Activated effector memory CD4-positive, alpha-beta T cell treated with Interleukin-2 at 50 U/mL for 16 hours (primary cell): ENCODE measurements at places on chromosomes 11 and 22.

DNA sequence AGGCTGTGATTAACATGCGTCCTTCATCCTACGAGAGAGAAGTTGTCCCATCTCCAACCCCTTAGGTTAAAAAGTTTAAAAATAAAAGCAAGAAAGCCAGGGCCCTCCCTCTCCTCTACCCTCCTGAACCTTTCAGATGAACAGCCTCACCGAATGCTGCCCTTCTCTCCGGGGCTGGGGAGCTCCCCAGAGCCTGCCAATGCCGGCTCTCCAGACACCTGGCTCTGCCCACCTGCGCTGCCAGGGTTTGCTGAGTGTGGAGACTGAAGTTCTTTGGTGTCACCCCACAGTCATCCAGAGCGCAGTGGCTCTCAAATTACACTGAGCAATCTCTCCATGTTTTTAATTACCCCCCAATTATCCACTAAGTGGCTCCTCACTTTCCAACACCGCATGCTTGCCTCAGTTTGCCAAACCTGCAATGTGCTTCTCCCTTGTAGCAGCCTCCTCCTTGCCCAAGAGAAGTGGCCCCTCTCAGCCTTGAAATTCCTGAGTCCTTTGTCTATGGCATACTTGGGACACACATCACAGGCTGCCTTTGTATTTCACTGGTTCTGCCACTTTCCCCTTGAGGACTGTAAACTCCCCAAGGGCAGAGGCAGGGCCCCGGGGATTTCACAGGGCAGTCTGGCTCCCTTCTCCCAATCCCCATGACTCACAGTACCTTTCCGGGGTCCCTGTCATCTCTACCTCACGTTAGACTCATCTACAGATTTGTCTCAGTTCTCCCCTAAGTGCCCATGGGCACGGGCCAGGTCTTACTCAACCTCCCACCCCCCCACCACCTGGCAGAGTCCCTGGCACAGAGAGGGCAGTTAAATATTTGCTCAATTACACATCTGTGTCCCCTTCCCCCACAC lies 2.0 kb downstream of the MYH9 start:
- DNase-seq, result no peak

GRCh38 chr11:19921976-19922688 lies 209.5 kb downstream of the NAV2 start:
- no peak for DNase-seq

GRCh38 chr11:79342236-79342635 lies 98.6 kb downstream of the TENM4 start:
- DNase-seq, result no peak

DNA sequence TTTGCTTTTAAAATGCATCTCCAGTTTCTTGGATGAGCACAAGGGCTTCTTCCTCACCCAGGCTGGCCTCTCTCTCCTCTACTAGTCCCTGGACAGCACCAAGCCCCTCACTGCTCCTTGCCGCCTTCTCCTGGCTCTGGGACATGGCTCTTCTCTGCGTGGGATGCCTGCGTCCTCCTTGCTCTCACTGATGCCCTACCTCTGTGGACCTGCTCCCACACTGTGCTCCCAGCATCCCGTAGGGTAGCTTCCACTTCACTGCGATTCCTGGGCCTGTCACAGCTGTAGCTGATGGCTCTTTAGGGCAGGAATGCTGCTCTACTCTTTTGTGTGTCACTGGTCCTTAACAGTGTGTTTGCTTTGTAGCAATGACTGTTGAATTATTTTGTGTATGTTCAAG lies 136.3 kb downstream of the SNX19 start:
- DNase-seq, result no peak

- no peak for DNase-seq
Observed at GRCh38 chr11:120869097-120869496, 154.8 kb upstream of the TBCEL start.

- no peak for DNase-seq
Observed at GRCh38 chr22:30044369-30044768, 35.9 kb upstream of the HORMAD2 start.

DNA sequence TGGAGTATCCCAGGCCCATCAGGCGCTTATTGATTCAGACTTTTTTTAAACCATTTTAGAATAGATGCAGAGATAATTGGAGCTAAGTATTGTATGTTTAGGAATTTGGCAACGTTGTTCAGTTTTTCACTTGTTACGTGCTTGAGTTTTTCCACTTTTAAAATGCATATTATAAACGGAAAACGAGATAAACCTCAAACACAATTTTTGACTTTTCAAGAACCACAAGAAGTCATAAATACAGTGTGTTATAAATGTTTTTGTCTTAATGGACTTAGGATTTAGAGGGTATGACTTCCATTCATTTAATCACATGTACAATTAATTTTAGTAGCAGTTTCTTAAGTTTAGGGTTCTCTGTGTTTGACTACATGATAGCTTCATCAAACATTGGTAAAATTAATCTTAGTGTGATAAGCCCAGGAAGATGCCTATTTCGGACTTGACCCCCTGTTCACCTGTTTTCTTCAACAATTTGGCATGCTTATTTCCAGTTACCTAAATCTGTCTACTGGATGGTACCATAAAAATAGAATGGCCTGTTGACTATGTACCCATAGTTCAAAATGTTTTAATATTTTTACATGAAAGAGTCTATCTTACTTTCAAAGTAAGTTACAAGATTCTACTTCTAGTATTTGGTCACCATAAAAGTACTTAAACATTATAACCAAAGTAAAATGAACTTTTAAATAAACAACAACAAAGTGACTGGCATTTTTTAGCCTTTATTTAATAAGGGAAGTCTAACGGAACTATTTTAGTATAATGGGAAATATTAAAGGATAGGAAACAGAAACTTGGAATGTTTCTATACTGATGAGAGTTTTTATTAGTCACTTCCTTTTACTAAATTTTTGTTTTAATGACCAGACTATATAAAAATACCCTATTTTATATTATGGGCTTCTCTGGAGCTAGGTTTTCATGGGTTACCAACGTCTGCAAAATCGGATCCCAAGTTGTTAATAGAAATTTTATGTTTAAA lies 1.4 kb downstream of the ZC3H12C start:
- DNase-seq, result no peak

- DNase-seq, result no peak
Observed at GRCh38 chr11:127559978-127560377, 559.4 kb upstream of the KIRREL3 start.

- DNase-seq, result no peak
Observed at GRCh38 chr11:20015529-20016427, 144.5 kb downstream of the DBX1 start.

- DNase-seq, result no peak
Observed at GRCh38 chr11:68036141-68036716, 2.6 kb upstream of the TCIRG1 start.

- no peak for DNase-seq
Observed at GRCh38 chr22:46962406-46962805, 200.0 kb downstream of the TBC1D22A start.

DNA sequence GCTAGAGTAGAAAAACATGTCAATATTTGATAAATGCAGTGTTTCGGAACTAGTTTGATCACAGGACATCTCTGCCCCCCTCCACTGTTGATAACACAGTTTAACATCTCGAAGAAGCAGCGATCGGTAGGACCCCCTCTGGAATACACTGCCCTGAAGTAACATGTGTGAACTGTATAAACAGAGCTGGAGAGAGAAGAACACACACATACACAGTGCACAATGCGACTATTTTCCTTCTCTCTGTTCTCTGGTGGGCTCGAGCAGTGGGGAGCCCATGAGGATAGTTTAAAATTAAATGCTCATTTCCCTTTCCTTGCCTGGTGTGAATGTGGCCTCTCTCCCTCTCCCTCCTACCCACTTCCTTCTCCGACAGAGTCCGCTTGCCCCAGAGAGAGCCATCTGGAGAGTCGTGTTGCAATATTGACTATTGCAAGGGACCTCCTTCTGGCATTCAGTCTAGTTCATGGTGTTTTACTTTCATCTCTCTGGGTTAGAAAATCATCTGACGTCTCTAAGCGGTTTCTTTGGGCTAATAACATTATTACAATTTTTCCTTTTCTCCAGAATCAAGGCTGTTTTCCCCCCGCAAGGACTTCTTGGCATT lies 51.6 kb upstream of the BARX2 start:
- DNase-seq, result no peak

GRCh38 chr11:103257360-103257759 lies 148.1 kb downstream of the DYNC2H1 start:
- no peak for DNase-seq

DNA sequence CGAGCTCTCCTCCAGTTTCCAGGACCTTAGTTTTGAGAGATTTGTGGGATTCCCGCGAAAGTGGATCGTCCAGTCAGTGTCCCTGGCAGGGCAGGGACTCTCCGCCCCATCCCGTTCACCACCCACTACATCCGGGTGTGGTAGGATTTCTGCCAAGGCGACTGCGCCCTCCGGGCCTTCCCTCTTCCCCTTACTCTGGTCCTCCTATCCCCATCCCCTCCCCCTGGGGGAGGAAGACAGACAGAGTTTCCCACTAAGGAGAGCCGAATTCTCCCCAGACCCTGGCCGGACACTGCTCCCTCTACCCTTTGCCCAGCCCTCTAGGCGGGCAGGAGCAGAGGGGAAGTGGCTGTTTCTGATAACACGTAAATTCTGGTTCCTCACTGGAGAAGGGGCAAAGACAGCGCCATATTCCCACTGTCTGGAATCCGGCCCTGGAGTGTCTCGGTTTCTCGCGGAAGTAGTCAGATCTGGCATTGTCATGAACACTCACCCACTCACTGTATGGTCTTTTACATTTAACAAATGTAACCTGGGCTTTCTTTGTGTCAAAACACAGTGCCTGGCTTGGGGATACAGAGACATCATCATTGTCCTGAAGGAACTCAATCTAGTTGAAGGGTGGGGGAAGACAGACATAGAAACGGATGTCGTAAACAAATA lies 1.1 kb upstream of the NECTIN1 start:
- DNase-seq, result no peak

- no peak for DNase-seq
Observed at GRCh38 chr11:102199673-102200072, 89.4 kb downstream of the YAP1 start.

GRCh38 chr11:84581083-84581482 lies 1046.1 kb downstream of the DLG2 start:
- DNase-seq, result no peak

GRCh38 chr11:11107076-11107723 lies 245.8 kb downstream of the CSNK2A3 start:
- DNase-seq, result no peak

DNA sequence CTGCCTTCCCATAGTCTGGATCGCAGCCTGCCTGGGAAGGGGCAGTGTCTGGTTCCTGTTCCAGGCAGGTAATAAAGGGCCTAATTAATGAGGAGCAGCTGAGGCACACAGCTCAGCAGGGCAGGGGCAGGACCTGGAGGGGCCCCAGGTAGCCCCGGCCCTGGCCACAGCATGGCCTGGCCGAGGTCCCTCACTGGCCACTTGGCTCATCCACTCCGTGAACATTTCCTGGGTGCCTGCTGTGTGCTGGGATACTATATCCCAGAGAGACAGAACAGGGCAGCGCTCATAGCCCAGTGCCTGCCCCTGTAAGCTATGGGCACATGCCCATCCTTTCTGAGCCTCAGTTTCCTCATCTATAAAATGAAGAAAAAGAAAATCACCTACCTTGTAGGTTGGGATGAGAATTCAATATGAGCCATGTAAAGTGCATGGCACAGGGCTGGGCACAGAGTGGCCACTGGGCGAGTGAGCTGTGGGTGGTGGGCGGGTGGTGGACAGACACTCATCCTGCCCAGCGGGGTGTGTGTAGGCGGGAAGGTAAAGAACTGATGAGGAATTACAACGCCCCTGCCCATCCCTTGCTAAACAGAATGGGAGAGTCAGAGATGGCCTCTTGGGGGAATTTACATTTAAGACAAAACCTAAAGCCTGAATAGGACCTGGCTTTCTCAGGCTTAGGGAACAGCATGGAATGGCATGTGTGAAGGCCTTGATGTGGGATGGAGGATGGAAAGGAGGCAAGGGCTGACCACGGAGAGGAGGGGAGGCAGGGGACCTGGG lies 9.2 kb downstream of the MYRF start:
- DNase-seq, result no peak

GRCh38 chr11:116148056-116148455 lies 624.7 kb downstream of the BUD13 start:
- DNase-seq, result no peak

- DNase-seq, result no peak
Observed at GRCh38 chr11:56910785-56911184, 77.9 kb upstream of the OR5AK2 start.

- no peak for DNase-seq
Observed at GRCh38 chr11:93668171-93668570, 6.7 kb downstream of the CEP295 start.
